ENCODE measurements at places on chromosomes 2 and 18.

DNA sequence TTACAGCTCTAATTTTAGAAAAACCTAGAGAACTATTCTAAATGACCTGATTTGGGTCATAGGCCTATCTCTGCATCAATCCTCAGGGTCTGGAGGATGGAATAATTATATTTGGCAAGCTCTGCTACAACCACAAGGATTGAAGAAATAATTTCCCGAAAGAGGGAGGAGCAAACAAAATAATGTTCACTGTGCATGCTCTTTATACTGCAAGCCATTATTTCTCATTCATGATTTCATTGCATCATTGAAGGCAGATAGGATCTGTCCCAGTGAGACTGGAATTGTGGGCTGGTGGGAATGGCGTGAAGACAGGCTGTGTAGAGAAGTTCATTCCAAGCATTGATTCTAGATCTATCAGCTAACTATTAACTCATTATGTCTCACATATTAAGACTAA, 12.7 kb upstream of the MAPRE2 start:
- no peak for DNase-seq

DNA sequence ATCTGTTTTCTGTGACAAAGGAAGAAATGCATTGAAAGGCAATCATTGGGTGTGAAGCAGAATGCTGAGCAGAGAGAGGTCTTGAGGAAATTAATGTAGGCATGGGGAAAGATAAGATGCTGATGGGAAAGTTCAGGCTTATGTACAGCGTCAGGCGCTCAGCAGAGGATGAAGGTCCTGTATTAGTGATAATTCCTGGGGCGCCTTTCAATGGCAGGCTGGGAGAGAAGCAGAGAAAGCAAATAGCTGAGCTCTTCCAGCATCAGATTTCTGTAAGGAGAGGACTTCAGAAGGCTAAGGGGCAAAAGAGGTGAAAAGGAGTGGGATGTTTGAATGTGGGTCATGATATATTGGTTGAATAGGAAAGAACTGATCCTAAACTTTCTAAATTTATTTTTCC, 129.8 kb downstream of the HNMT start:
- no peak for DNase-seq

- DNase-seq, result no peak
Measured at GRCh38 chr2:233240897-233241296, 10.6 kb upstream of the ATG16L1 start.

DNA sequence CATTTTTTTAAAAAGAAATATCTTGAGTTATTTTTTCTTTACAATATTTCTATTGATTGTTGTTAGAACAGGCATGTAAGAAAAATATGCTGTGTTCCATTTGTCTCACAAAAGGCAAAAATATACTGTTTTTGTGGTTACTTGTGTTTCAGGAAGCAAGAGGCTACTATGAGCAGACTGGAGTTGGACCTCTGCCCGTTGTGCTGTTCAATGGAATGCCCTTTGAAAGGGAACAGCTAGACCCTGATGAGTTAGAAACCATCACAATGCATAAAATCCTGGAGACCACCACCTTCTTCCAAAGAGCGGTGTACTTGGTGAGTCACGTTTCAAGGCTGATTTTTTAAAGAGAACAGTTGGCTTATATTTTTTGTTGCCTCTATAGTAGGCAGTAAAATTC, 54.7 kb downstream of the UGGT1 start:
- no peak for DNase-seq

GRCh38 chr2:171491292-171491691, 31.0 kb upstream of the CYBRD1 start:
- DNase-seq, result no peak

GRCh38 chr2:133968446-133968845, 285.4 kb upstream of the MGAT5 start:
- DNase-seq, result no peak
